ENCODE measurements at places on chromosomes 1 and 21.

GRCh38 chr1:225526878-225527277, 99.0 kb upstream of the LBR start:
- no peak for DNase-seq

DNA sequence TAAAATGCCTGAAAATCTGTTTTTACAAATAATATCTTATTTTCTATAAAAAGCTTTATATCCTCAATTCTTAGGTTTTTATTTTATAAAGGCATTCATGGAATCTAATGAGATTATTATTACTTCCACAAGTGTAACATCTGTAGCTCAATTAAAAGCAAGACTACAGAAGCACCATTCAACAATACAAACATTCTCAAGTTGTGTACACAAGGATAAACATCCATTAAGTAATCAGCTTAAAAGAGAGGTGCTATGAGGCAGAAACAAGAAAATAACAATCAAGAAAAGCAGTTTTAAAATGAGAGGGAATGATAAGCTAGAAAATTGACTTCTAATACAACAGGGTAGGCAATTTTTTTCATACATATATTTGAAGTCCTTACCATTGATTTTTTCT, 326.1 kb downstream of the MRPL39 start:
- no peak for DNase-seq

DNA sequence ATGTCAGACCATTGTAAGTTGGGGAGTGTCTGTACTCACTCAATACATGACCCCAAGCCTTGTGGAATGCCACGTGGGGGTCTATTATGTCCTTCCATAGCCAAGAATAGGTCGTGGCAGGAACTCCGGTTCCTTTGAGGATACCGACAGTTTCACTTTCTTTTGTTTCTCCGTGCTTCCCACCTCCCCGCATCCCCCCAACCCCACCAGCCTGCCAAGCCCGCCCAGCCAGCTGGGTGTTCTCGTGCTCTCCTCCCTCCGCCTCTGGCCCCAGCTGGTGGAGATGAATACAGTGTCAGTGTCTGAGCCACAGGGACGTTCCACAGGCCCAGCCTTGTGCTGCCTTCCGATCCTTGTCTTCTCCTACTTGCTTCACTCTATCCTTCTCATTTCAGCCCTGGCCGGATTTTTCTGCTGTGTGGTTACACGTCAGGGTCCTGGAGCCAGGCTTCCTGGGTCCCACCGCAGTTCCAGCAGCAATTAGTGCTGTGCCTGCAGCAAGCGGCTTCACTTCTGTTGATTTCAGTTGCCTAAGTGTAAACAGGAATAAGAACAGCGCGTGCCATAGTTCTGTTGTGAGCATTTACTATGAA, 4.1 kb upstream of the AGTRAP start:
- peak; percentile 59 for DNase-seq

DNA sequence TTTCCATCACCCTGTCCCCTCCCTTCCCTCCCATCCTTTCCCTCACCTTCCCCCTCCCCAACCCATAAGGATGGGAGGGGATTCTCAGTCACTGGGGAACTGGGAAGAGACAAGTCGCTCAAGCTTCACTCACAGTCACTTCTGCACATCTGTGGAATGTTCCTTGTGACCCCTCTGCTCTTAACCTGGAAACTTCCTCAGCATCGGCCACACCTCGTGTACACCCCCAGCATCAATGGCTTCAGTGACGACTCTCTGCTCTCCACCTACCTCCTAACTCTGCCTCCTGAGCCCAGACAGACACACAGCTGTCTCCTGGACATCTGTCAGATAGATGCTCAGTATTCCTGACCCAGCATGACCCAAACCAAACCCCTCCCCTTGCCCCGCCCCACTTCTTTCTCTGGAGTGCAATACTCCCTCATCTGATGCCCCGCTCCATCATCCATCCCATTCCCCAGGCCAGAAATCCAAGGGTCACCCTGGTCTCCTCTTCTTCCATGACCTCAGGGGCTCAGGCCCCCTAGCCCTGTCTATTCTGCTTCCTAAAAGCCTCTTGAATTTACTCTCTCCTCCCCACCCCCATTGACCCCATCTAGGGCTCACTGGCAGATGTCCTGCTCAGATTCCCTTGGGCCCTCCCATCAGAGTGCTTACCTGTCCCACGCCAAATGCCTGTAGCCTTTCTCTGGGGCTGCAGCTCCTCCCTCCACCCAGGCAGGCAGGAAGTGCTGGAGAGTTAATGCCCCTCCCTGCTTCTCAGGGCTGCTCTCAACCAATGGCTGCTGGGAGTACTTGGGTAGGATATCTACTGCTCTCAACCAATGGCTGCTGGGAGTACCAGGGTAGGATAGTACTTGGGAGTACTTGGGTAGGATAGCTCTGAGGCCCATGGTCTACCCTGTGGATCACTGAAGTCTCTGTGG, 83.1 kb upstream of the CSF3R start:
- DNase-seq, result no peak

DNA sequence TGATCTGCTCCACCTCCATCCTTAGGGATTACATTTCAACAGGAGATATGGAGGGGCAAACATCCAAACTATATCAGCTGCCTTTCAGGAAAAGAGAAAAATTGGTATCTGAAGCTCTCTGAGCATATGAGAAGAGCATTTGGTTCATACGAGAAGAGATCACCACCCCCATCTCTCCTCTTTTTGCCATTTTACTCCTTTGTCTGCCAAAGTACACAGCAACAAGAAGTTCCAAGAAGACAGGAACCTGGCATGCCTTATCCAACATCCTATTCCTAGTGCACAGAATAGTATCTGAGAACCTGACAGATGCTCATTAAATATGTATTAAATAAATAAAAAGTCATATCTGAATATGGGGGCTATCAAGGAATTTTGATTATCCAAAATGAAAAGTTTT, 142.5 kb upstream of the PKN2 start:
- no peak for DNase-seq

DNA sequence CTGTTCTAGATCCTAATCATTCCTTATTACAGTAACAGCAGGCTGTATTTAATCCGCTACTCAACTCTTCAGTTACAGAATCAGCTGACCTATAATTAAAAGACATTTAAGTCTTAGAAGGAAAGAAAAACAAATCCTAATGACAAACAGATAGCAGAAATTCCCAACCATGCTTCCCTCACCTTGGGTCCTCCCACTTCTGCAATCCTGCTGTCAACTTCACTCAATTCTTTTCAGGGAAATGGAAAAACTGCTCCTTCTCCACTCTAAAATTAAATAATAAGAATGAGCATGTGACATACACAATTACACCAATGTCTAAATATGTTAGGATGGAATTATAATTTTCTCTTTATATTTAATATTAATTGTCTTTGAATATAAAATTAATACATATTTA, 182.6 kb upstream of the LYPLAL1 start:
- DNase-seq, result no peak

GRCh38 chr1:97500760-97501159, 420.1 kb downstream of the DPYD start:
- no peak for DNase-seq

- no peak for DNase-seq
Measured at GRCh38 chr1:170674239-170674638, 10.3 kb downstream of the PRRX1 start.

DNA sequence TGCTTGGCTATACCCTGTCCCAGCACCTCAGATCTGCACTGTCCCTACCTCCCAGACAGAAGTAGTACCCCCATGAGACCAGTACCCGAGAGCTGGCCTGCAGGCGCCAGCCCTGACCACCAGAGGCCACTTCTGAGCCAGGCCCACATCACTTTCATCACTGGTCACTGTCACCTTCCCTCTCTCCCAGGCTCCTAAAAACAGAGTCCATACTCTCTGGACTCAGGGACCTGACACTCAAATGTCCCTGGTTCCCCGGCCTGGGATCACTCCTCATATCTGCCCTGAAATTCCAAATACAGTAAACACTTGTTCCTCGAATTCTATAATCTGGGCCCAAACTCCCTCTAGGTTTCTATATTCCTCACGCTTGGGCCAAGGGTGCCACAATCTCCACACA, 18.7 kb downstream of the TMEM53 start:
- DNase-seq, result no peak

DNA sequence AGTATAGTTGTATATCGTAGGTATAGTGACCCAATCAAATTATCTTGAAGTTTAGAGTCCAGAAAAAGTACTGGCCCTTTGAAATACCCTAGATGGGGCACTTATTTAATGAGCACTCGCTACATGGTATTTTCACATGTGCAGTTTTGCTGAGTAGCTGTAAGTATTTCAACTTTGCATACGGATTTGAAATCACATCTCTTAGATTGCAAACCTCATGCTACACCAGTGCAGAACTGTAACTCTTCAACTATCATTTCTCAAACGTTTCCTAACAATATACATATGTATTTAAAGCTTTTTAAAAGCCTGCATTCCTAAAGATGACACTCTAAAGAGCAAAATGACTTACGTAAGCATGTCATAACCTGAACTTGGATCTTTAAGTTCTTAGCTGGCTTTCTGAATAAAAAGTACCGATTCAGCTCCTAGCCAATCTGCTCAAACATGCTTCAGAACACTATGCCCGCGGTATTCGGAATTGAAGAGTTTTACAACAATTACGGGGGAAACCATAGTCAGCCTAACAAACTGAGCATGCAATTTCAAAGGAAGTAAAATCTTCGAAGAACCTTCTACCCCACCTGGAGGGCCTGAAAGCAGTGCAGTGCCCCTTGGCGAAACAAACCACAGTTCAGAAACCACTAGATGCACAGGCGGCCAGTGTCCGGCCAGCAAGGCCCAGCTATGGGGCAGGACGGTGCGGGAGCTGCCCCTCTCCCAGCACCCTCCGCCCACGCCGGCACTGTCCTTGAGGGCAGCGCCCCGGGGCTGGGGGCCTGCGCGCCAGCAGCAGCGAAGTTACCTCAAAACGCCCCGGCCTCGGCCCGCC, 863 bp downstream of the FH start:
- no peak for DNase-seq

DNA sequence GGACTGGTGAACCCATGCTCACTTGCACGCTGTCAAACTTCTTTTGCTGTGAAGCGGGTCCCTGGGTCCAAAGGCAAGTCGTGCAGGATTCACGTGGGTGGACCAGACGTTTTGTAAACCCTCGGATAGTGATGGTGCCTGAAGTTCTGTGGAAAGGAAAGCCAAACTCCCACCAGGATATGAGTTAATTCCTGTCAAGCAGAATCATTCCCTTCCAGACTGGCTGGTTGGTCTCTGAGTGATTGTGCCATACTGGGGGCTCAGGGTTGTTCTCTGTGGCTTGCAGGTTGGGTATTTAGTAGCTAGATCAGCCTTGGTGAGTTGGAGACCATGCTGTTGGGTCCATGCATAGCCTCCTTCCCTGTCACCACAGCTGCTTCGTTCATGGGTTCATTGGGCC, 32.7 kb upstream of the IGSF5 start:
- no peak for DNase-seq

GRCh38 chr1:203163891-203164635, 11.6 kb downstream of the MYBPH start:
- no peak for DNase-seq

DNA sequence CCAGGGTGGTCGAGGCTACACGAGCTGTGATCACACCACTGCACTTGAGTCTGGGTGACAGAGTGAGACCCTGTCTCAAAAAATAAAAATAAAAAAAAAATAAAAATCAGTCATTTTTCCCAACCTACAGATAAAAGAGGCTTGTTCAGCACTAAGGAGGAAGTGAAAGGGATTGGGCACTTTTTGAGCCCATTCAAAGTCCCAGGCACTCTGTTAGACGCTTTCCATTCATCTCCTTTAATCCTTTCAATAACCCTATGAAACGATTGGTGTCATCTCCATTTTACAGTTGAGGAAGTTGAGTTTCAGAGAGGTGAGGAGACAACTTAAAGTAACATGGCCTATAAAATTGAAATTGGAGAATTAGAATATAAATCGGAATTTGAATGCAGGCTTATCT, 10.4 kb upstream of the AGO4 start:
- DNase-seq, result no peak

- DNase-seq, result no peak
Measured at GRCh38 chr1:108057541-108057940, 92.6 kb upstream of the VAV3 start.

- DNase-seq, result no peak
Measured at GRCh38 chr1:184033711-184034167, 3.8 kb downstream of the COLGALT2 start.

- no peak for DNase-seq
Measured at GRCh38 chr1:24769656-24770651, 24.7 kb downstream of the CLIC4 start.

- no peak for DNase-seq
Measured at GRCh38 chr1:160363010-160363409, 3.9 kb upstream of the NHLH1 start.

GRCh38 chr1:9597361-9598315, 8.9 kb downstream of the TMEM201 start:
- no peak for DNase-seq

GRCh38 chr1:37392051-37392450, 82.3 kb upstream of the ZC3H12A start:
- DNase-seq, result no peak

DNA sequence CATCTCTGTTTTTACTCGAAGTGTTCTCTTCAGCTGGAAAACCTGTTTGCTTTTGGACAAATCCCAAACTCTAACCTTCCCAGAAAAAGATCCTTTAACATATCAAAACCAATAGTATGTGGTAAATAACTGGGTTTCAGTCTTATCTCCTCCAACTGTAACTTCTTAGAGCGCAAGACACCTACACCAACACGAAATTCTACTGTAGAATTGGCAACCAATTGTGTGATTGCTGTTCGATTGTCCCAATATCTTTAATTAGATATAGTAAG, 5.8 kb upstream of the MPZL1 start:
- no peak for DNase-seq

- DNase-seq, result no peak
Measured at GRCh38 chr1:3221112-3222041, 152.4 kb downstream of the PRDM16 start.

DNA sequence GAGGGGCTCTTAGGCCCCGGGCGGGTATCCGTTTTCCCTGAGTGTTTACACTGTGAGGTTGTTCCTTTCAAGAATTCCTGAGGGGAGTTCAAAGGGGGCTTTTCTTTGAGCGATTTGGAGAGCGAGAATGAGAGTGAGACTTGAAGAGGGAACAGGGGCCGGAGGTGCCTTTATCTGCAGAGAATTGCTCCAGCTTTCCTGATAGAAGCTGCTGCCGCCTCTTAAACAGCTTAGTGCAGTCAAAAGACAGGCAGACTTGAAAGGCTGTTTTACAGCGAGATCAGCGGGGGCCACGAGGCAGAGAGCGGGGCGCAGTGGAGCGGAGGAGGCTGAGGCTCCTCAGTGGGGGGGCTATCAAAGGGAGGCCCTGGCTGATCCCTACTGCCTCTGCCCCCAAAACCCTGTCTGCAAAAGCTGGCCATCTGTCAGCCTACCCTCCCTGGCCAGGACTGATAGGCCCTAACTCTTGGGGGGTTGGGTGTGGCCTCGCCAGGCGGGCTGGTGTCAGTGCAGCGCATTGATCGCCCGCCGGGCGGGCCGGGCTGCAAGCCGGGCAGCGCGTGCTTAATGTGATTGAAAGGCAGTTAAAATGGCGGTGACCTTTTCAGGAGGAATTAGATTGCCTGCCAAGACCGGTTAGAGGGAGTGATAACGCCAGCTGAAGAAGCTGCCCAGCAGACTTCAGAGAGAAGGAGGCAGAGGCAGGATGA, 36.4 kb downstream of the TMEM53 start:
- DNase-seq, result peak; percentile 56
